ENCODE measurements at places on chromosomes 13 and 19. TPM values are rescaled to one million over a fixed set of nuclear protein-coding genes. Genes with fewer than 3 reads are reported as not detected.

DNA sequence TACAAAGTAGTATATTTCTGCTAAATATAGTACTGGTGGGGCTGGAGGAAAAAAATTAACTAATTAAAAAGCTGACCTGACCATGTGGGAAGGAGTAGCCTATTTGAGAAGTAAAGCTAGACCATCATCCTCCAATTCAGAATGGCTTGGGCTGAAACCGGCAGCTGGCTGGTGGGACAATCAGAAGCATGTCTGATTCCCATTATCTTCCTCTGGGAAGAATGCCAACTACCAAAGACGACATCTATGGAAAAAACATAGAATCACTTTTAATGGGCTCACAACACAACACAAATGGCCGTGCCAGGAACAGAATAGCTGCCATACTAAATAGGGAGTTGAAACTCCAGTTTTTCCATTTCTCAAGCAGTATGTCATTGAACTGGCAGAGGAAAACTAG is 120.4 kb upstream of the FREM2 start:
- H3K4me1 ChIP-seq: no peaks in the 10 kb centered on the region
- no peaks in the 10 kb centered on the region for H3K36me3 ChIP-seq
- H3K27ac ChIP-seq: no peak overlapping the region
- H3K4me3 ChIP-seq: no peak overlapping the region
- no peaks in the 10 kb centered on the region for H3K27me3 ChIP-seq

GRCh38 chr19:16160943-16161560 is 12.3 kb downstream of the CIB3 start:
- DNase-seq: peak; percentile 24
- H3K27me3 ChIP-seq: no peaks in the 10 kb centered on the region
- no peaks in the 10 kb centered on the region for H3K36me3 ChIP-seq
- no peak overlapping the region for H3K4me3 ChIP-seq
- H3K4me1 ChIP-seq: no peaks in the 10 kb centered on the region

ZNF578 gene
- total RNA-seq: 0.27 TPM

TUBA3C gene
- total RNA-seq: not detected

TECR gene
- 136 TPM for total RNA-seq

MAP2K2 gene
- 211 TPM for total RNA-seq

DNA sequence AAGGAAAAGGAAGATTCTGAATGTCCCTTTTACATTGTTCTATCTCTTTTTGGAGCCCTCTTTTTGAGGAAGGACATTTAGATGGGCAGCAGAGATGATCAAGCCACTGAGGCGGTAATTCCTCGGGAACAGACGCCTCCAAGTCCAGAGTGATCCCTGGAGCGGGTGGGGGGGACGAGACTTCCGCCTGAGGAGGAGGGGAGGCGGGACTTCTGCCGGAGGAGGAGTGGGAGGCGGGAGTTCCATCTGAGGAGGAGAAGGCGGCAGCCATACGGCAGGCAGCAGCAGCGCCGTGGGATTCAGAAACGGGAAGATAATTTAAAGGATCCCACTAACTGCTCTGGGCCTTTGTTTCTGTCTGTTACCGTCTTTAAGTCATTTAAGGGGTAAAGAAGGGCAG is 37.6 kb upstream of the CD177 start:
- DNase-seq: no peak
- no peaks in the 10 kb centered on the region for H3K36me3 ChIP-seq
- no peaks in the 10 kb centered on the region for H3K4me1 ChIP-seq

- no peaks in the 10 kb centered on the region for H3K27me3 ChIP-seq
- no peak overlapping the region for H3K4me3 ChIP-seq
- no peaks in the 10 kb centered on the region for H3K36me3 ChIP-seq
- no peaks in the 10 kb centered on the region for H3K4me1 ChIP-seq
- no peak overlapping the region for H3K27ac ChIP-seq
Observed at GRCh38 chr13:80000684-80001509, 340.0 kb downstream of the SPRY2 start.

GRCh38 chr13:34640179-34640992 is 301.7 kb upstream of the NBEA start:
- H3K4me1 ChIP-seq: no peaks in the 10 kb centered on the region
- H3K4me3 ChIP-seq: no peak overlapping the region

- H3K4me3 ChIP-seq: no peak overlapping the region
- no peaks in the 10 kb centered on the region for H3K27me3 ChIP-seq
- H3K27ac ChIP-seq: no peak overlapping the region
- peak; percentile 26 for DNase-seq
Observed at GRCh38 chr13:51849145-51850101, 4.4 kb upstream of the TMEM272 start.

GRCh38 chr13:110107568-110108347 is 199.2 kb downstream of the COL4A1 start:
- no peak for DNase-seq
- H3K36me3 ChIP-seq: no peaks in the 10 kb centered on the region
- no peak overlapping the region for H3K27ac ChIP-seq
- no peak overlapping the region for H3K4me3 ChIP-seq

DNA sequence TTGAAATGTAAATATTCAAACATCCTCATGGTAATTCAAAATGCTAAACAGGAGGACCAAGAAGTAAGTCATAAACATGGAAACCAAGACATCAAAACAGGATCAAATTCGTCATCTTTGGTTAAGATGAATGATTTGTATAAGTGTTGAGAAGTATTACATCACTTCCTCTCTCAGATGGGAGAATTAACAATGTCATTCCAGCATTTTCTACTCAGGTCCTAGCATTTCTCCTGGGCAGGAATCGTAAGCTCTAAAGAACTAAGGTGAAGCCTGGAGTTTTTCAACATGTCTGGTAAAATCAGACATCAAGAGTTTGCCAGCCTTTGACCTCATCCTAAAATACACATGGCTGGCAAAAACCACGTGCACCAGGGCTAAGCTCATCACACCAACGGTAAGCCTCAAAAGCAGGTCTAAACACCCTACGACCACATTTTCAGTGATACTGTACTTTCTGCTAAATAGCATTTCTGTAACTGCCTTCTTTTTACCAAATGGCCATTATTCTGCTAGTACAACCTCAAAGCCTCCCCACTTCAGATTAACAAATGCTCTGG is 24.8 kb downstream of the RANBP3 start:
- H3K4me1 ChIP-seq: peaks cover 17% of the 10 kb centered on the region
- DNase-seq: no peak
- no peak overlapping the region for H3K27ac ChIP-seq
- no peak overlapping the region for H3K4me3 ChIP-seq
- H3K27me3 ChIP-seq: no peaks in the 10 kb centered on the region
- no peaks in the 10 kb centered on the region for H3K36me3 ChIP-seq

KLC3 gene
- total RNA-seq: not detected

GRCh38 chr13:94716016-94716415 is 3.7 kb upstream of the SOX21 start:
- H3K27ac ChIP-seq: no peak overlapping the region
- peaks cover 45% of the 10 kb centered on the region for H3K27me3 ChIP-seq
- no peak for DNase-seq
- no peaks in the 10 kb centered on the region for H3K4me1 ChIP-seq
- H3K4me3 ChIP-seq: no peak overlapping the region

DNA sequence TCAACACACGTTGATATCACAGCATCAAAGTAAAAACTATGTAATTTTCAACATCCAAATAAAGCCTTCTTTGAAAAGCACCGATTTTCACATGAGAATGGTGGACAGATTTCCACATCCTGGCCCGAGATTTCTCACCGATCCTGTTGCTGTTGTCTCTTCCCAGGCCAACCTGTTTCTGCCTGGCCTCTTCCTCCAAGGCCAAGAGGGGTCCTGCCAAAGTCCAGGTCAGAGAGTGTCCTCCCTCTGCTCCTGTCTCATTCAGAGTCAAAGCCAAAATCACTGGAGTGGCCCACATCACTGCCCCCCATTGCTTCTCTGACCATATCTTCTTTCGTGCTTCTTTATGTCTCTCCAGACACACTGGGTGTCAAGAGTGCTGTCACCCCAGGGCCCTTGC is 49.5 kb downstream of the CHST8 start:
- no peaks in the 10 kb centered on the region for H3K27me3 ChIP-seq
- H3K36me3 ChIP-seq: no peaks in the 10 kb centered on the region
- DNase-seq: no peak
- no peak overlapping the region for H3K4me3 ChIP-seq
- H3K4me1 ChIP-seq: no peaks in the 10 kb centered on the region

DNA sequence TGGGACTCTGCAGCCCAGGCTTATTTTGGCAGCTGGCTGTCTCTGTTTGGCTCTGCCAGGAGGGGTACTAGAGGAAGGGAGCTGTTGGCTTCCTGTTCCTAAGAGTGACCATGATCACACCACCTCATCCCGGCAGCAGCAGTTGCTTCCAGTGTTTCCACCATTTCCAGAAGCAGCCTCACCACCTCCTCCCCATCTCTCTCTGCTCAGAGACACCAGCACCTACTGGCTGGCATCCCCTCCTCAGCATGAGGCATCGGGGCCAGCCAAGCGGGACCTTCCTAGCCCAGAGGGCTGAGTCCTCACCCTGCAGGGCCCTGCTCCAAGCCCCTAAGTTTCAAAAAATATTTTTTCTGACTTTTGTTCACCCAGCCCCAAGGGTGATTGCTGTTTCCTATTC is 59.0 kb downstream of the NUFIP1 start:
- no peaks in the 10 kb centered on the region for H3K4me1 ChIP-seq
- no peak for DNase-seq
- H3K4me3 ChIP-seq: no peak overlapping the region
- H3K27ac ChIP-seq: no peak overlapping the region

CFAP97D2 gene
- not detected for total RNA-seq

GRCh38 chr19:2053601-2054389 is 2.8 kb upstream of the MKNK2 start:
- peak; percentile 68 for DNase-seq

CLEC17A gene
- total RNA-seq: 0.32 TPM

SOHLH2 gene
- total RNA-seq: 0.32 TPM
